ENCODE measurements at places on chromosomes 16 and 17.

DNA sequence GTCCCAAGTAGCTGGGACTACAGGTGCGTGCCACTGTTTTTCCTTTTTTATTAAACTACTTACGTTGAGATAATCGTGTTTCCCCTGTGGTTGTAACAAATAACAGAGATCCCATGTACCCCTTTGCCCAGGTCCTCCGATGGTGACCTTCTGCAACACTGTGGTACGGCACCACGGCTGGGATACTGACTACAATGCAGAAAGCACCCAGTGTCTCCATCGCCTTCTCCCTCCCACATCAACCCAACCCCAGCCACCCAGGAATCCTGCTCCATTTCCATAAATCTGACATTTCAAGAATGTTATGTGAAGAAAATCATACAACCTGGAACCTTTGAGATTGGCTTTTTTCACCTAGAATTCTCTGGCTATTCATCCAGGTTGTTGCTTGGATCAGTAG lies 22.1 kb downstream of the MPRIP start:
- DNase-seq: no peak

- DNase-seq: no peak
Measured at GRCh38 chr17:18117533-18117932, 9.0 kb downstream of the MYO15A start.

DNA sequence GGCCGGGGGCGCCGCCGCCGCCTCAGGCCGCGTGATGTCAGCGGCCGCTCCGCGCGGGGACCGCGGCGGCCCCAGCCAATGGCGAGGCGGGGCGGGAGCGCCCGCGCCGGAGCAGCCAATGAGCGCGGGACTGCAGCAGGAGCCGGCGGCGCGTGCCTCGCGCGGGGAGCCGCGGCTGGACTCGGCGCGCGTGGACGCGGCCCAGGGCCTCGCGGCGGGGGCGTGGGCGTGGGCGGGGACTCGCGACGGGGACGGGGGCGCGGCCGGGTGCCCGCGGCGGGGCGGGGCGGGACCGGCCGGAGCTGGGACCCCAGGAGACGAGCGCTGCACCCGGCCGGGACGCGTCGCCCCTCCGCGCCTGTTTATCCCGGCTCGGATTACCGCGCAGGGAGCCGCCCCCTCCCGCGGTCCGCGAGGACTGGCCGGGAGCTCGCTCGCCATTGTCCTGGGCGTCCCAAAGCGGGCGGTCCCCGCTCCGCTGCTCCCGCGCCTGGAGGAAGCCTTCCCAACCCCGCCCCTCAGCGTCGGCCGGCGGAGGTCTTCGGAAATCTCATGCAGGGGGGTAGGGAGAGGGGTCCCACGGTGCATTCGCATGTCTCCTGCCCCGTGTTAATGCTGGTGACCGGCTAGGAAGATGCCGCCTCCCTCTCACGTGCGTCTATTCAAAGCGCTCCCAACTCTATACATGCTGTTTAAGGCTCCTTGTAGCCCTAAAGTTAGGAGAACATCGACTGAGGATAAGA lies at the start of gene RNF157:
Gene RNF157, minus strand, starts transcription at position 33 of the 743 bp plus-strand sequence. CDS start 253 bp downstream, outside the sequence.
- peak; percentile 14 for DNase-seq

DNA sequence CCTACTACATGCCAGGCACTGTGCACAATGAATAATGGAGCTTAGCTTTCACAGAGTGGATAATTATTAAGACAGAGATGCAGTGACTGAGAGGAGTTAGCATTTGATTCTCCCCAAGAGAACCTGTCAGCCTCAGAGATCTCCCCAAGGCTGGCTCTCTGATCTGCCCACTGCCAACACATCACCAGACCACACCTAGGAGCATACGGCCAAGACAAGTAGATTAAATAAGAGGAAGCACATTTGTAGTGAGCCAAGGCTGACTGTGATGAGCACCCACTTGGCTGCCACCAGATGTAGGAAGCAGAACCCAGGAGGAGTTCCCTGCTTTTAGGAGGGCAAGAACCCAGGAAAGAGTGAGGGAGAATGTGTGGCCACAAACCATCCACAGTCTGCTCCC lies 130.1 kb downstream of the SPACA3 start:
- no peak for DNase-seq

DNA sequence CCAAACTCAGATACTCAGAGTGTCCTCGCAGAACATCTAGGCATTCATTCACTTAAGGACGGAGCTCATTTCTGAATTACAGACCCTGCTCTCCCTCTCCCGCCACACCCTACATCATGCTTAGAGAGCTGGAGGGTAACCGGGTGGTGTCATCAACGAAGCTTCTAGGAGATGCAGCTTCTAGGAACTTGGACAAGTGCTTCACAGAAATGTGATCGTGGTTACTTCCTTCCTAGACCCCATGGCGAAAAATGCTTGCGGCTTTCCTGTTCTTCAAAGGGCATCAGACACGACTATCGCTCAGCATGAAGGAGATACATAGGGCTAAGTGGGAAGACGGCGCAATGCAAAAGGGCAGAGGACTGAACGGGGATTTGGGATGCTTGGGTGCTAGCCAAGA lies 126.8 kb downstream of the ZFHX3 start:
- no peak for DNase-seq

- no peak for DNase-seq
Measured at GRCh38 chr16:10519929-10520868, 60.2 kb downstream of the EMP2 start.

DNA sequence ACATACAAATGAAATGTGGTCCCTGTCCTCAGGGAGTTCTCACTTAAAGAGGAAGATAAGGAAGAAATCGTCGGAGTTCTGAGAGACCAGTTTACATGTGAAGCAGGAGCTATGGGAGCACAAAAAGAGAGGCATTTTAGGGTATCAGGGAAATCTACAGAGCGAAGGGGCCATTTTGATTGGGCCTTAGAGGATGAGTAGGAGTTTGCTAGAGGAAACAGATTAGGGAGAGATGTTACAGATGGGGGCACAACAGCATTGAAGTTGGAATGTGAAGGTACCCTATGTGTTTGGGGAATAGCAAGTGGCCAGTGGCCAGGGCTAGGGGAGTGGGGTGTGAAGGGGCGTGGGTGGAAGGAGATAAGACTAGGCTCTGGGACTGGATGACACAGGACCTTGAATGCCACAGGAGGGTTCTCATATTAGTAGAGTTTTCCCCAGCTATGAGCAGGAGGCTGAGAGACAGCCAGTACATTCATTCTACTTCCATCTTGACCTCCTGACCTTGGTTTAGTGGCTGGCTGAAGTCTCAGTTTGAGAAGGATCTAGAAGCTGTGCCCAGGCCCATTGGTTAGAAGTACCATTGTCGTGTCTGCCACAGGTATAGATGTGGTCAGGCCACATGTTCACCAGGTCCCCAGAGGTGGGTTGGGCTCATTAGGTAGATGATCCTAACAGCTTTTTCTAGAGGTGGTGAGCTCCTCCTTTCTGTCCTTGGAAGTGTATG lies 34.8 kb downstream of the CPNE2 start:
- no peak for DNase-seq

DNA sequence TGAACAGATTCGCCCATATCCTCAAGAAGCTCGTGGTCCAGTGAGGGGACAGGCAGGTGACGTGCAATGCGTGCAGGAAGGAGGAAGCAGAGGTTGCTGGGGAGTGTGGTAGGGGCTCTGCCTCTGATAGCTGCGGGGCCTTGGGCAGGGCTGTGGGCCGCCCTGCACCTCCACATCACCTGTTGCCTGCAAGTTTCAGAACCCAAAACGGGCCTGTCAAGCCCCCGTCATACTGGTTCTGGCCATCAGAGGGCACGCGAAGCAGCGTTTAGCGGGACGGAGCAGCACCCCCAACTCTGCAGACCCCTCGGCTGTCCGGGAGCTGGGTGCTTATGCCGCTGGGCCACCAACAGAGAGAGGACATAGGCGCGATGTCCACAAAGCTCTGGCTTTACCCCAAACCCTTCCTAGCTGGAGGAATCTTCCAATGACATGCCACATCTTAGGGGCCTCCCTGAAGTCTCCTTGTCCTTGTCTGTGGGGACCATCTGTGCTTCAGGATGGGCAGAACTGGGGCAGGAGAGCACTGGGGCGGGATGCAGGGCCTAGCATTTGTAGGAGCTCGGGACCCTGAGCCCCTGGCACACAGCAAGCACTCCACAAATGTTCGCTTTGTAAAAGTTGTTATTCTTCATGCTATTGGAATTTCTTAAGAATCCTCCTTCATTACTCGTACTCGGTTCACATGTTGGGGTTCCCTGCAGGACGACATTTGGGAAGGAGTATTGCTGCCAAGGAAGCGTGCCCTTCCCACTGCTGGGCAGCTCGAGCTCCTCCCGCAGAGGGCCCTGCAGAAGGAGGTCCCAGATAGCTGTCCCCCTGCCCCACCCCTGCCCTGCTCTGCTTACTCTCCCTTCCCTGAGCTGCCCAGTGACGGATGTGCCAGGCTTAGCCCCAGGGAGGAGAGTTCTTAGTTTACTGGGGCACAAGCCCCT lies 64.3 kb downstream of the CNGB1 start:
- no peak for DNase-seq

DNA sequence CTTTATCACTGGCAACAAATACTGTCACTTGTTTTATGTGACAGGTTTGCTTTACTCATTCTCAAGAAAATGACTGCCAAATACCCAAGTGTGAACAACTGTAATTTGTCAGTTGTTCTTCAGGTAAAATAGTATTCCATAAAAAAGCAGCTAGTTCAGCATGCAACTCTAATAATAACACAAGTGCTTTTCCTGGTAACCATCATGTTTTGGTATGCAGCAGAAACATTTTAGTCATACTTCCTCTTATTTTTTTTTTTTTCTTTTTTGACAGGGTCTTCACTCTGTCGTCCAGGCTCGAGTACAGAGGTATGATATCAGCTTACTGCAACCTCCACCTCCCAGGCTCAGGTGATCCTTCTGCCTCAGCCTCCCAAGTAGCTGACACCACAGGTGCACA lies 4.6 kb downstream of the TERF2 start:
- DNase-seq: no peak

- DNase-seq: no peak
Measured at GRCh38 chr17:39012725-39013124, 45.5 kb upstream of the FBXO47 start.

DNA sequence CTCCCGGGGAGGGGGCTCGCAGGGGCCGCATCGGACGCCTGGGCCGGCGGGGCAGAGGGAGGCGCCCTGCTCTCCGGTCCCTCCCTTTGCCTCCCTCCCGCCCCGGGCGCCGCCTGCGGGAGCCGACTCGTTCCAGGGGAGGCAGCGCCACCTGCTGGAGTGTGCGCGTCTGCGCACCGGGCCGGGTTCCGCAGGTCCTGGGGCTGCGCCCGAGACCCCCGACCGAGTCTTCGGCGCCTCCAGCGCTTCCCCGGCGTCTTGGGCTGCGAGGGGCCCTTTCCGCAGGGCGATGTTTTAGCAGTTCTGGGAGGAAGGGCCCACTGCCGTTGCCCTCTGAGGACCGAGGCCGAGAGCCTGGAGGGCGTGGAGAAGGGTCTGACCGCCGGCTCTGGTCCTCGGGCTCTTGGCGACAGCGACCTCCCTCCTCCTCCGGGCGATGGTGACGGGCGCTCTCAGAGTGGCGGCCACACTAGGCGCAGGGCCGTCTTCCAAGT lies 106.3 kb downstream of the SEC14L1 start:
- peak; percentile 77 for DNase-seq

DNA sequence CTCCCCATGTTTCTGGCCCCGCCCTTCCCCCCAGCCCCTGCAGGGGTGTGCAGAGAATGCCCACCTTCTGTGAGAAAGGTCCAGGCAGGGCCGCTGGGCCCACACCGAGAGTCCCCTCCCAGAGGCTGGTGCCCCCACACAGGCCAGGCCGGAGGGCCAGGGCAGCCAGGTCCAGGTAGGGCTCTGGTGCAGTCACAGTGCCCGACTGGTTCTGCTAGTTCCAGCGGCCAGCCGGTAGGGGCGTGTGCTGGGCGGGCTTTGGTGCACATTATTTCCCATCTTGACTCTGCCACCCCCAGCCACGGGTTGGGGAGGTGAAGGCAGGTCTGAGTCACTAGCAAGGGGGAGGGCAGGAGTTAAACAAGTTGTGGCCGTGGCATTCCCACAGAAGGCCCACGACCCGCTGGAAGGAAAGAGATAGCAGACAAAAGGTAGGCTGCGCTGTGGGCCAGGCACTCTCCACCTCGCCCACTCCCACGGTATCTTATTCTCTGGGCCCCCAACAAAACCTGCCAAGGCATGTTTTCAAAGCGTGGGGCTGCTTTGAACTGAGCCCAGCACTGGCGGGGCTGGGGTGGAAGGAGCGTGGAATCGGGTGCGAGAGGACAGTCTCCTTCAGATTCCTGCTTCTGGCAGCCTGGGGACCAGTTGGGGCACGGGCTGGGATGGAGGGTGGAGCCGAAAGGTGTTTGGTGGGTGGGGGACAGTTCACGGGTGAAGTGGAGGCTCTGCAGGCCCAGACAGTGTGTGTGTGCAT lies 1.9 kb downstream of the EPN3 start:
- no peak for DNase-seq

GRCh38 chr16:19269098-19269497 lies 16.4 kb upstream of the CLEC19A start:
- DNase-seq: no peak

GRCh38 chr17:76004750-76005262 lies 4.2 kb downstream of the CDK3 start:
- DNase-seq: no peak

- no peak for DNase-seq
Measured at GRCh38 chr16:24583494-24583893, 44.1 kb downstream of the RBBP6 start.

GRCh38 chr17:40443196-40443987 lies at the start of gene IGFBP4:
TSS of gene IGFBP4 (plus strand) at chr17:40443450. CDS start at chr17:40443736, 286 bp downstream.
- peak; percentile 50 for DNase-seq

DNA sequence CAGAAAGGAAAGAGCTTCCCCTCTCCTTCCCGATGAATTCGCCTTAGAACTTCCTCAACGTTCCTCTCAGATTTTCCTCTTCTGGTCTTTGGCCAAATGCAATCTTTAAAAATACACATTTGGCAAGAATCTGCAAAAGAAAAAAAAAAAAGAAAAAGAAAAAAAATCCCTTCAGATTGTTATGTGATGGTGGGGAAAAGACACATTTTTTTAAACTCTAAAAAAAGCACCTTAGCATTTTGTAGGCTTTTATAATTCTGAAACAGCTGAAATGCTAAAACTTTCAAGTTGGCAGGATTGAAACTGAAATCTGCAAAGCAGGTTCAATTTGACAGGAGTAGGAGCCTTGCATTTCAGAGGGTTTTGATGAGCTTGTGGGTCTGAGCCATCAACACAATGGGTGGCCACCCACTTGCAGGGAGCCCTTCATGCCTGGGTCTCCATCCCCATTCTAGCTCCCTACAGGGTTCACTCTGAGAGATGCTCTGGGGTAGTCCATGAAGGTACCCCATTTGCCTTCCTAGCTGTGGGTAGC lies 33.1 kb downstream of the CACNG3 start:
- no peak for DNase-seq

GRCh38 chr17:77433385-77434135 lies 292.8 kb downstream of the SEC14L1 start:
- no peak for DNase-seq

DNA sequence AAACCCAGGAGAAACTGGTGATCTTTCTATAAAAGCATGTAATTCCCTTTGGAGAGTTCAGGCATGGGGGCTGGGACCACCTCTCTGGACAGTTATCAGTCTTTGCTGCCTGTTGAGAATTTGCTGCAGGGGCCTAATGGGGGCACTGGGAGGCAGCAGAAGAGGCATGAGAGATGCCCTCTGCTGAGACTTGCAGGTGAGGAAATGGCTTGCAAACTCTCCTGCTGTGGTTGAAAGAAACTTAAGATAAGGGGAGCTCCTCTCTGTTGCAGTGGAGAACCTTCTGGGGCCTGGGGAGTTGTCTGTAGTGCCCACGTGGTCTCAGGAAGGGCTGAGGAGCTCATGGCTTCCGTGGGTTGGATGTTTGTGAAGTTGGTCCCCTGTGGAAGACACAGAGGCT lies 301.1 kb upstream of the FOXF1 start:
- no peak for DNase-seq
